Stimulated activated effector memory CD8-positive, alpha-beta T cell treated with anti-CD3 and anti-CD28 coated beads, Interleukin-12 subunit alpha, Interleukin-12 subunit beta, amount 100 ng/mL, for 72 hours (primary cell): ENCODE measurements at places on chromosomes 13 and 19.

DNA sequence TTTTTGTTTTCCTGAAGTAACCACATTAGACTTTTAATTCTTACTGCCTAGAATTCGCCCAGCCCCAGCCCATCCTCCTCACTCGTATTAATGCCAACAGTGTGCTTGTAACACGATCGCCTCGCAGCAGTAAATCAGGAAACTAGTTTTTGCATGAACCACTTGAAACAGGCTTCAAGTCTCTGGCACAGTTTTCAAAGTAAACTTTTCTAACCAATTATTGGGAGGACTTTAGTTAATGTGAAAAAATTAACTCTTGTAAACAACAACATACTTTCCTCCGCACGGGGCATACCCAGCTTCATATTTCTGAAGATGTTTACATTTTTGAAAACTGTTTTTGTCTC, 39.2 kb downstream of the TNFRSF19 start:
- no peak for DNase-seq

- no peak for DNase-seq
These were observed 11.2 kb downstream of the WDFY2 start for GRCh38 chr13:51595416-51595815.

DNA sequence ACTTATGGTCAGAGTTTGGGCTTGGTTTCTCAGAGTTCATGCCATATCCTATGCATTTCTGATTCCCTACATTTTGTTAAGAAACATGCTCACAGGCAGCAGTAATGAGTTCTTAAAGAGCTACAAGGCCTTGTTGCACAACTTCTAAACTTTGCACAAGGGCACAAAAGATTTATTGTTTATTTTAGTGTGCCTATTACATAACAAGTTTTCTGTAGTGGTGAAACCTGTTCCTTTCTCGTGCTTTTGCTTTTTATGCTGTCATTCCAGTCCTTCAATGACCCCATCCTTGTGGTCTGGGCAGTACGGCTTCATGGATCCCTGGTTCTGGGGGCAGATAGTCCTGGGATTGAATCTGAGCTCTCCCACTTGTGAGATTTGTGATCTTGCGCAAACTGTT, 17.8 kb downstream of the ZNF507 start:
- DNase-seq, result no peak

DNA sequence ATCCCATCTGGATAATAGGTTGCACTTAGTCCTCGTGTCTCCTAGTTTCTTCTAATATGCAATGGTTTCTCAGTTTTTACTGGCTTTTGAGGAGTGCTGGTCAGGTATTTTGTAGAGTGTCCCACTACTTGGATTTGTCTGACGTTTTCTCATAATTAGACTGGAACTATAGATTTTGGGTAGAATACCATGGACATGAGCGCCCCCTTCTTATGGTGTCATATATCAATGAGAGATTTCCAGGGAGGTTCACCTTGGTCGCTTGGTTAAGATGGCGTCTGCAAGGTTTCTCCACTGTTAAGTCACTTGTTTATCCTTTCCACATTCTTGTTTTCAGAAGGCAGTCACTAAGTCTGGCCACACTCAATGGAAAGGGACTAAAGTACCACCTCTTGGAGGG, 6.7 kb downstream of the SOHLH2 start:
- DNase-seq, result no peak

GRCh38 chr19:4122480-4122879, 1.4 kb downstream of the MAP2K2 start:
- DNase-seq, result no peak

GRCh38 chr13:70188567-70188966, 80.3 kb upstream of the KLHL1 start:
- no peak for DNase-seq

GRCh38 chr13:75197803-75198202, 284.2 kb downstream of the TBC1D4 start:
- no peak for DNase-seq

GRCh38 chr13:94353167-94353710, 126.2 kb downstream of the DCT start:
- no peak for DNase-seq

- DNase-seq, result no peak
These were observed 5.8 kb downstream of the CRYL1 start for GRCh38 chr13:20519875-20520274.

- DNase-seq, result no peak
These were observed 5.2 kb upstream of the FUT6 start for GRCh38 chr19:5844456-5845433.

- no peak for DNase-seq
These were observed 242.2 kb upstream of the EDNRB start for GRCh38 chr13:78160793-78161192.

DNA sequence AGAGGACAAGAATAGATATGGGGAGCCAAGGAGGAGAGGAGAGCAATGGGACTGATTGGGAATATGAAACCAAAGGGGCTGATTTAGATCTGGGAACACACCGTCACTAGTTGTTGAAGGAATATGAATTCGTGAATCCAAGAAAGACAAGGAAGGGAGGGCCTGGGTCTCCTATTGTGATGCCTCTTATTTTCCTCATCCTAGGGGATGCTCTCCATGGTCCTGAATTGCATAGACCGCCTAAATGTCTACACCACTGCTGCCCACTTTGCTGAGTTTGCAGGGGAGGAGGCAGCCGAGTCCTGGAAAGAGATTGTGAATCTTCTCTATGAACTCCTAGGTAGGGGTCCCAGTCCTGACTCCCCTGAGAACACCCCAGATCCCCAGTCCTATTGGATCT, 21.5 kb downstream of the RYR1 start:
- DNase-seq, result no peak

DNA sequence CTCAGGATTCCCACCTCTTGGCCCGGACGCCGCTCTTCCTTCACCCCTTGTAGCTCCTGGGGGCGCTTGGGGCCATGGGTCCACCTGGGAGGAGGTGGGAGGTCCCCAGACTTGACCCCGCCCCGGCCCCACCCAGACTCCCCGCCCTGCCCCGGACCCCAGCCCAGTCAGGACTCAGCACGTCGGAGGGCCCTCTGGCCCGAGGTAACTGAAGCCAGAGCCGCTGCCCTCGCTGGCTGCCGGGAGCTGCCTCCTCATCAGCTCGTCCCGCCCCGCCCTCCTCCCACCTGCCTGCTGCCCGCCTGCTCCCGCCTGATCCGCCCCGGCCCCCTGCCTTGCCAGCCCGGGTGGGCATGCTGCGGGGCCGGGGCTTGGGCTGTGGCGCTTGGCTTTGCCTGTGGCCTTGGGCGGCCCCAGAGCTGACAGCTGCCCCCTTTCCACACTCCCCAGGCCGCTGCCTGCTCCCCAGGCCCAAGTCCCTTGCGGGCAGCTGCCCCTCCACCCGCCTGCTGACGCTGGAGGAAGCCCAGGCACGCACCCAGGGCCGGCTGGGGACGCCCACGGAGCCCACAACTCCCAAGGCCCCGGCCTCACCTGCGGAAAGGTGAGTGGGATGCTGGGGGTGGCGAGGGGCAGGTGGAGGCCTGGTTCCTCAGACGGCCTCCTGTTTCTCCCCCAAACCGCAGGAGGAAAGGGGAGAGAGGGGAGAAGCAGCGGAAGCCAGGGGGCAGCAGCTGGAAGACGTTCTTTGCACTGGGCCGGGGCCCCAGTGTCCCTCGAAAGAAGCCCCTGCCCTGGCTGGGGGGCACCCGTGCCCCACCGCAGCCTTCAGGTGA, 9.4 kb downstream of the ARHGAP33 start:
- DNase-seq, result no peak

DNA sequence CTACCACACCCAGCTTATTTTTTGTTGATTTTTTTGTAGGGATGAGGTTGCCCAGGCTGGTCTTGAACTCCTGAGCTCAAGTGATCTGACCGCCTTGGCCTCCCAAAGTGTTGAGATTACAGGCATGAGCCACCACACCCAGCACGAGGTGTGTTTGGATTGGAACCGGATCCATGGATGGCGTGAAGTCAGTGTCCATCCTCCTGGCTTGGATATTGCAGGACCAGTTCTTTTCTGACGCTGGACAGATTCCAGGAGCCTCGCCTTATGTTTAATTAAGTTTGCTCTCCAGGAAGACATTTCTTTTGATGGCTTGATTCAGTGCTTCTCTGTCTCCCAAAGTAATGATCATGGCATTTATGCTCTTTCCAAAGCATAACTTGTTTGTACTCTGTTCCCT, 14.4 kb upstream of the RFXAP start:
- DNase-seq, result no peak
